ENCODE measurements at places on chromosomes 4 and X.
A peak's percentile ranks its signal among the peaks of the same experiment; 100 is the strongest.

GRCh38 chr4:31009926-31010325, 289.8 kb downstream of the PCDH7 start:
- no peak for DNase-seq

GRCh38 chr4:100082852-100083251, 107.4 kb downstream of the DDIT4L start:
- no peak for DNase-seq

DNA sequence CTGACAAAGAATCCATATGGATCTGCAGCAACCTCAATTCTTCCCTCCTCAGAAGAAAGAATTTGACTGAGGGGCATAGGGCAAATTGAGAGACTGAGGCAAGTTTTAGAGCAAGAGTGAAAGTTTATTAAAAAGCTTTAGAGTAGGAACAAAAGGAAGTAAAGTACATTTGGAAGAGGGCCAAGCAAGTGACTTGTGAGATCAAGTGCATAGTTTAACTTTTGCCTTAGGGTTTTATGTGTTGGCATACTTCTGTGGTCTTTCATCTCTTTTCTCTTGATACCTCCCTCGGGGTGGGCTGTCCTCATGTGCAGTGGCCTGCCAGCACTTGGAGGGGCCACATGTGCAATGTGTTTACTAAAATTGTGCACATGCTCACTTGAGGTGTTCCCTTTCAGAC, 98.0 kb upstream of the MAGEB16 start:
- DNase-seq = no peak

DNA sequence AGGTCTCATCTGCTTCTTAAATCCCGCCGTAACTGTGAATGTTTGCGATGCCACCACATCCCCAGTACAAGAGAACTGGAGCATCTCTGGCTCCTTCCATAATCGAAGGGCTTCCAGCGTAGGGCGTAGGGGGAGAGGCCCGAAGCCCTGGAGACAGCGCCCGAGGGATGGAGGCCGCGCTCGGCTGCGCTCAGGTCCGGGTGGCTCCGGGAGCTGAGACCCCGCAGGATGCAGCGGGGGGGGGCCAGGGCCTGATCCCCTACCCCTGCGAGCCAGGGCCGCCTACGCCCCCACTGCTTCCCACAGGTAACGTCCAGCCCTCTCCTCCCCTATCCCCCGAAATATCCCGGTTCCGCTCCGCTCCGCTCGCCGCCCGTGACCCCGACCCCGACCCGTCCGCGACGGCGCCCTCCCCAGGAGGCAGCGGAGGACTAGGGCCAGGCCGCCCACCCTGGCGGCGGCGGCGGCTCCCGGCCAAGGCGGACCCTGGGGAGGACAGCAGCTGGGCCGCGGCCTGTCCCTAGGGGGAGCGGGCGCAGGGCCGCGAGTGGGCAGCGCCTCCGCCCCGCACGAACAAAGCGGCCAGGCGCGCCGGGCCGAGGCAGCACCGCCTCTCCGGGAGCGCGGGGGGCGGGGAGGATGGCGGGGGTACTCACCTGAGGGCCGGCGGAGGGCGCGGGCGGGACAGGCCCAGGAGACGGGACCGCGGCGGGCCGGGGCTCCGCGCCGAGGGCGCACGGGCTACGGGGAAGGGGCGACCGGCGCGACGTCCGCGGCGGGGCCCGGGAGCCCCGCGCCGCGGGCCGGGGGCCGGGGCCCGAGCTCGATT, 723 bp downstream of the WDFY3 start:
- DNase-seq = peak; percentile 43

DNA sequence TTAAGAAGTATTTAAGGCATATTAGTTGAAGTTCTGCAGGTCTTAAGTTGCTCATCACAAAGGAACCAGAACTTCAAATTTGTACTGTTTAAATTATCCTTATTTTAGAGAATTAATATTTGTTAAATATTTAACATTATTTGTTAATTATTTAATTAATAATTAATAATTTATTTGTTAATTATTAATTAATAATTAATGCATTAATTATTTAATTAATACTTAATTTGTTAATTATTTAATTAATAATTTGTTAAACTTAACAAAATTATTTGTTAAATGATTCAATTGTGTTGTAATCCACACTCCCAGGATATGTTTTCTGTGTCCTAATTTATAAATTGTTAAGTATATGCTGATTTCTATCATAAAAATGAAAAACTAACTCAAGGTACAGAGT, 129.4 kb downstream of the GLRA3 start:
- no peak for DNase-seq

DNA sequence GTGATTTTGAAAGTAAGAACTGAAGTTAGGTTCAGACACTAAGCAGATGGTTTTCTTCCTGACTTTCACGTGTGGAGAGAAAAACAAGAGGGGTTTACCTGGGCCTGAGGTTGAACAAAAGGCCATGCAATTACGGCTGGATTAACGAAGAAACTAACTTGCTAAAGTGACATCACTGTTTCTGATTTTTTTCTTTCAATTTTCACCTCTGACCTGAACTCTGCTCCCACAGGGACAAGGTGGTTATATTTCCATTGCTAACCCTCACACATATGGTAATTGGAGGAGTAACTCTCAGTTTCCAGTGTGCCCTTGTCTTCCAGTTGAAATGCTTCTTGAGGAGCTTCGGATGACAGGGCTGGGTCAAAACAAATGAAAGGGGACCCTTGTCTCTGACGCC, 38.0 kb downstream of the MSN start:
- no peak for DNase-seq

- no peak for DNase-seq
Observed at GRCh38 chr4:171521726-171522125, 291.5 kb upstream of the GALNTL6 start.

- no peak for DNase-seq
Observed at GRCh38 chrX:150616863-150617198, 48.4 kb downstream of the MTM1 start.

DNA sequence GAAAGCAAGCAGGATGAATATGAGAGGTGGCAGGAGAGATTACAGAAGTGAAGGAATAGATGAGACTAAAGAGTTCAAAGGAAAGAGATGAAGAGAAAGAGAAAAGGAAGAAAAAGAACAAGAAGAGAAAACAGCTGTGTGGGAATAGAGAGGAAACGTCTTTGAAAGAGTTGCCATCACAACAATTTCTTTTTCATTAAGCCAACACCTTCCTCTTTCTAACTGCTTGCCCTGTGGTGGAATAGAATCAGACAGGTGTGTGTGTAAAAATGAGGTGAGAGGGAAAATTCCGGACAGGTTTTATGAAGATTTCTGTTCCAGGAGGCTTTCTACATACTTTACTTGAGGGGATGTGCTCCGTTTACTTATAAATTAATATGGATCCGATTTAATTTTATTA, 28.8 kb downstream of the DTHD1 start:
- no peak for DNase-seq

GRCh38 chr4:96642490-96642889, 802.6 kb downstream of the PDHA2 start:
- peak; percentile 1 for DNase-seq

DNA sequence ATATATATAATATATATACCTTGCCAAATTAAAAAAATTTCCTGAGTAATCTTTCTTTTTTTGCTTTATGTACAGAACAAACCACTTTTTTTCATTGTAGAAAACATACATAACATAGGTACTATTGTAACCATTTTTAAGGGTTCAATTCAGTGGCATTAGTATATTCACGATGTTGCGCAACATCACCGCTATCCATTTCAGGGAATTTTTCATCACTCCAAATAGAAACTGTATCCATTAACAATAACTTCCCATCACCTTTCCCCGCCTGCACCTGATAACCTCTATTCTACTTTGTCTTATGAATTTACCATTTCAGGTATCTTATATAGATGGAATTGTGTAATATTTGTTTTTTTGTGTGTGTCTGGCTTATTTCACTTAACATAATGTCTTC, 124.7 kb downstream of the MGST2 start:
- DNase-seq = no peak

DNA sequence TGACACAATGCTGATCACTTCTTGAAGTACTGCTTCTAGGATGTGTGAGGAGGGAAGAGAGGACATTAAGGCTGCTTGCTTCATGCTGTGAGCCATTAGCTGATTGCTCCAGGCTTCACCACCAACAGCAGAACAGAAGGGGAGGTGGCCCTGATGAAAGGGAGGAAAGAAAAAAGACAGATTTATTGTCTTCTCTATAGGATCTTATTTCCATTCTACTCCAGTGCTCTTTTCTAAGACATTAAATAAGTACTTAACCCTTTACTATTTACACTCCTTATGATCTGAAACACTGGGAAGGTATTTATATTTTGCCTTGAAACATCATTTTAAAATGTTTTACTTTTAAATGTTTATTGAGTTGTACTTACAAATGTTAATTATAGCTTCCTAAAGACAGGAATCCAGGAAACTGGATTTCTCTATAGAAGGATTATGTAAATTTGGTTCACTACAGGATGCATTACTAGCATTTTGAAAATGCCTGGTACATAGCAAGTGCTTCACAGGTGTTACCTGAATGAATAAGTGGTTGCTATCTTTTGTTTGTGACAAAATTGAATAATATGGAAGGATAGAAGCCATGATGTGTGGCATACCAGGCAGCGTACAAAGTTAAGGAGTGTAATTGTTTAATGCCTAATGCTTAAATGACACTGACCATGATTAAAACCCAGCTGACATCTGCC, 680.9 kb upstream of the ATOH1 start:
- DNase-seq = no peak

DNA sequence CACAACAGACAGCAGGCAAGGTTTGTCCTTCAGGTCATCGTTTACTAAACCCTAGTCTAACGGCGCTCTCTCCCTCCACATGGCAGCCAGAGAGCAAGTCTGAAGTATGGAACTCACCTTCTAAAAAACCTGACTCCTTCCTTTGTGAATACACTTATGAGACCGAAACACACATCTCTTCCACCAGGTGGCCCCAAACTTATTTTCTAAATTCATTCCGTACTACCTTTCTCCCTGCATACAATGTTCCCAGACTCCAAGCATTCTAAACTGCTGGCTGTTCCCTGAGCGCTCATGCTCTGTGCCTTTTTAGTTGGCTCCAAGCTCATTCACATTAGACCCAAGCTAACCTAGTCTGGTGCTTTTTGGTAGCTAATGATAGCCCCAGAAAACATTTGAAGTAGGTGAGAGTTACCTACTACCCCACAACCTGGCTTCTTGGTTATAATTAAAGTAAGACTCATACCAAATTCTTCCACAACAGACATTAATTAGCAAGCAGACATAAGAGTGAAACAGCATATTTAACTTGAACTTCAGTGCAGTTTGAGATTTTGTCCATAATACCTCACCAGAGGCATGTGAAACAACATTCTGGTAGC, 67.6 kb upstream of the DCLK2 start:
- peak; percentile 21 for DNase-seq

DNA sequence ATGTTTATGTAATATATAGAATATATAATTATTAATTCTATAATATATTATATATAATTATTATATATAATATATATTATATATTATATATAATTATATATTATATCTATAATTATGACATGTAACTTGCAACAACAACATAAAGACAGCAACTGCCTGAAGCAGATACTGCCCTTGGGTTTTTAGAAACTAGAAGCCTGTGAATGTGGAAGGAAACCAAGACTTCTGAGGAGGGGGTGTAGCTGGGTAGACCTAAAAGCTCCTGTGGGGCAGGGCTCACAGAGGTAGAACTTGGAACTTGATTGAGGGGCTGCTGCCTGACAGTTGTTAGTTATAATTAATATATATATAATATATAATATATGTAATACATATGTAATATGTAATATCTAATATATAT, 167.2 kb upstream of the SLIT2 start:
- DNase-seq = no peak

DNA sequence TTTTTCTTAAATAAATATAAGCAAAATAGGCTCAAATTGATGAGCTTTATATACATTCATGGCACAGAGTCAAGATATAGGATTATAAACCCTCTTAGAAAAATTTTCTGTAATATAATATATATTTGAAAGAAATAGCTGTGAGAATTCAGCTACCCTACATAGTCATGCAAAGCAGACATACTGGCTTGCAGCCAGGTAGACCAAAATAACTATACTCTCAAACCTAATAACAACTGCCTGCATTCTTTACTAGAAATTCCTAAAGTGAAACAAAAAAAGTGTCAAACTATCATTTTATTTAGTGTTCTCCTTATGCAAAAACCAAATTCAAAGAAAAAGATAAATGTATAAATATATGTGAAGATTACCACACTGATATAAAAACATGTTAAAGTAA, 1390.2 kb downstream of the C4orf33 start:
- no peak for DNase-seq

- DNase-seq = no peak
Observed at GRCh38 chr4:64095398-64095797, 313.9 kb downstream of the TECRL start.
